SHP77 treated with DMSO at 0.1 percent for 48 hours (cell line): ENCODE measurements at places on chromosomes 5 and 9.

GRCh38 chr5:148147415-148147814 is 20.9 kb upstream of the SPINK14 start:
- no peak for DNase-seq

- DNase-seq, result no peak
Measured at GRCh38 chr5:390623-391491, 52.1 kb upstream of the EXOC3 start.

DNA sequence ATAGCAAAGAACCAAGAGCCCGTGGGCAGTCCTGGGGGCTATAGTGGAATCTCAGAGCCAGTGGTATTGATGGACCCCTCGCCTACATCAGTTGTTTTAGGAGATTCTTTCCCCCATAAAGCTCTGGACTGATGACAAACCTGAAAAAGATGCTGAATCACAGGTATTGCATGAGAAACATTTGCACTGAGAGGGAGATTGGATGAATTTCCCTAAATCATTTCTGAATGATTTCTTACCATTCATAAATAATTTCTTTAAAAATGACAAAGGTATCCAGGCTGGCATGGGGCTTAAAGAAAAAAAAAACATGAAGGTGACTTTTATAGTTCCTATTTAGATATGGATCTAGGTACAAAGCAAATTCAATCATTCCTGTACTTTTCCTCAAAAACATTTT is 54.0 kb upstream of the SLIT3 start:
- DNase-seq, result no peak

DNA sequence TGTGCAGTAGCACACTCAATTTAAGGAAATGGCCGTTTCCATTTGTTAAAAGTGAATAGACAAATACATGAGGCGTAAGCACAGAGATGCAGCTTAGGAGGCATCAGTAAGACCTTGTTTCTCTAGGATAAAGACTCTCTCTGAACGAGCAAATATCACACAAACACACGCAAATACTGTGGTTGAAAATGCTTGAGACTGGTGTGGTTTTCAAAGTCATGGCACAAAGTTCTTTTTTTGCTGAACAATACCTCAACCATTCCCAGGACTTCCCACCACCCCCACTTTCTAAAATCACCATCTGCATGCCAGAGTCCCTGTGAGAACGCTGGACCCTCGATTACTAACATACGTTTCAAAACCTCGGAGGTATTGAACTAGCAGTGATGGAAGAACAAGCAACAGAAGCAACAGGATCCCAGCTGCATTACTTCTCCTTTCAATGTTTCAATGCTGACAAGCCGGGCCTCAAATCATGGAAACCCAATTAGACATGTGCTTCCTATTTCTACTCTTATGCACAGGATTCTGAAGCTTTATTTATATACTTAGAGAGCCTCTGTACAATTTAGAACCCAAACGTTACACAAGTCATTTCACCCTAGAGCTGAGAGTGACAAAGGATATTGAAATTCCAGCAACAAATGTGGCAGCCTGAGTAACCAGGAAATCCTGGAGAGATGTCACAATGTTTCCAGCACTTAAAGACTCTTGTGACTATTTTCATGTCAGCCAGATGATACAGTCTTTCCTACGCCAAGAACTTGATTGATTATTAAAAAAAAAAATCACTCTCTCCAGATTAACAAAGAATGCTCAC is 63.9 kb downstream of the CDC14B start:
- DNase-seq, result no peak

- DNase-seq, result no peak
Measured at GRCh38 chr9:89080193-89080592, 88.9 kb downstream of the S1PR3 start.

GRCh38 chr5:167934551-167934971 is 356.9 kb upstream of the WWC1 start:
- DNase-seq, result no peak

DNA sequence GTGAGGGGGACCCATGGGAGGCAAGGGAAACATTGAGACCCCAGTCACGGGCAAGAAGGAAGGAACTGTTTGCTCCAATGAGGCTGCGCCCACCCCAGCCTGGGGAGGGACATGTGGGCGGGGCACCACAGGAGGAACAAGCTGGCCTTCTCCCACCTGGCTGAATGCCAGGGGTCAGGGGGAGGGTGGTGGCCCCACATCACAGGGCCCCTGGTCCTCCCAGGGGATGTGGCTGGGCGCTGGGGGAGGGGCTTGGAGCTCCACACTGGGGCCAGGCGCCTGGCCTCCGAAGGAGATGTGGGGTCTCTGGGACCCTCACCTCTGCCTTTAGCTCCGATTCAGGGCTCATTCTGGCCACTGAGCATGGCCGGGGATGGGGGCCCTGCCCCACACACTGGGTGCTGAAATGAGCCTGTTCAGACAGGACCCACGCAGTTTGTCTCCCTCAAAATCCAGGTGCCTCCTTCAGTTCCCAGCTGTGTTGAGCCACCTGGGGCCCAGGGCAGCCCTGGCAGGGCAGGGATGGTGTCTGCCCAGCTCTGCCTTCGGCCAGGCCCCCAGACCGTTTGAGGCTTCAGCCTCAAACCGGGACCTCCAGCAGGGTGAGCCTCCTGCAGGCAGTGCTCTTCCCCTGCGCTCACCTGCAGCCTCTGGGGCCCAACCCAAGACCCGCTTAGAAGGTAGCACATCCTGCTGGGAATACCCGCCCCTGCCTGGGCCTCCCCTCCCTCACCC is 33.2 kb upstream of the NOTCH1 start:
- no peak for DNase-seq

DNA sequence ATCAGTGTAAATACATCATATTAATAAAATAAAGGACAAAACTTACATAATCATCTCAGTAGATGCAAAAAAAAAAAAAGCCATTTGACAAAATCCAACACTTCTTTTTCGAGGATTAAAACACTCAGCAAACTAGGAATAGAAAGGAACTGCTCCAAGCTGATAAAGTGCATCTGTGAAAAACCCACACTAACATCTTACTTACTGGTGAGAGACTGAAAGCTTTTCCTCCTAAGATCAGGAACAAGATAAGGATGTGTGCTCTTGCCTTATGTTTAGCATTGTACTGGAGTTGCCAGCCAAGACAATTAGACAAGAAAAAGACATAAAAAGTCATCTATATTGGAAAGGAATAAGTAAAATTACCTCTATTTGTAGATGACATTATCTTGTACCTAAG is 120.2 kb upstream of the SAP30L start:
- DNase-seq, result no peak

DNA sequence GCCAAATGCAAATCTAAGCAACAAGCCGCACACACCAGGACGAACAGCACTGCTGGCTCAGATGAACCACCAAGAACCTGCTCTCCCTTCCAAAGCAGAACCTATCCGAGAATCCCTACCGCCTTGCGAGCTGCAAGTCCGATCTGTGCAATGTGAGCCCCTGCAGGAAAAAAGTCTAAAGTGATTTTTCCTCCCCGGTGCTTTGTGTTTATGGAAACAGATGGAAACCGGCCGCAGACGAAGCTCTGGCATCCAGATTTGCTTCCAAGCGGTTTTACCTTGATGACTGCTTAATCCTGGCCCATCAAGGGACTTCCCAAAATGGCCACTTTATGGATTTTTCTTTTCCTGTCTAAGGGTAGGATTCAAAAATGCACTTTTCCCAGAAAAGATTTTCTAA is 112.5 kb downstream of the VAV2 start:
- DNase-seq, result no peak

GRCh38 chr9:136012651-136013050 is 51.5 kb upstream of the UBAC1 start:
- DNase-seq, result no peak

- no peak for DNase-seq
Measured at GRCh38 chr9:77177894-77178794, 810 bp downstream of the VPS13A start.

DNA sequence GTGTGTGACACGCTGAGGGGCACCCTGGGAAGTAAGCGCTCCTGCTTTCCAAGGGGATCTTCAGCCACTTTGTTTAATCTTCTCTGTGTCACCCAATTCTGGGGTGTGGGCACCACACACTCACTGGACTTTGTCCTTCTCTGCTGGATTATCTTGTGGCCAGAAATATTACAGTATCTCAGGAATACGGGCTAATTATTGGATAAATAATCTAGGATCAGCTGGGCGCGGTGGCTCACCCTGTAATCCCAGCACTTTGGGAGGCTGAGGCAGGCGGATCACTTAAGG is 50.9 kb downstream of the COL5A1 start:
- DNase-seq, result no peak

GRCh38 chr9:122389799-122390481 is 19.1 kb downstream of the PTGS1 start:
- no peak for DNase-seq

DNA sequence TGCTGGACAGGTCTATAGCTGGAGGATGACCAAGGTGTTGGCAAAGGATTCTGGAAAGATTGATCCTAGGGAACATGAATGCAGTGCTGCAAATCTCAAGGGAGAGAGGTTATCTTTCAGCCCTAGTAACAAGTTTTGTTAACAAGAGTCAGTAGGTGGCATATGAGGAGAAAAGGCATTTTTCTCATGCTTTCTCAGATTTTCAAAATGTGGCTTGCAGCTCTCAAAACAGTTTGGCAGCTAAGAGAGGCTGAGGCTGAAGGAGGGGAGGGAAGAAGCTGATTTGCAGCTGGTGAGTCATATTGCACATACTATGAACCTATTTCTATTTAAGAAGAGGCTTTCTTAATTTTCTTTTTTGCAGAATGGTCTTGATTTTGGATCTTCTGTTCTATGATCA is 64.3 kb upstream of the PCA3 start:
- DNase-seq, result no peak

GRCh38 chr9:3136686-3137346 is 292.9 kb upstream of the PUM3 start:
- DNase-seq, result no peak

GRCh38 chr9:3956899-3957298 is 343.0 kb downstream of the GLIS3 start:
- DNase-seq, result no peak

GRCh38 chr5:131825404-131826013 is 28.7 kb upstream of the FNIP1 start:
- DNase-seq, result no peak

GRCh38 chr5:88785746-88786565 is 97.0 kb downstream of the MEF2C start:
- DNase-seq, result peak; percentile 15

DNA sequence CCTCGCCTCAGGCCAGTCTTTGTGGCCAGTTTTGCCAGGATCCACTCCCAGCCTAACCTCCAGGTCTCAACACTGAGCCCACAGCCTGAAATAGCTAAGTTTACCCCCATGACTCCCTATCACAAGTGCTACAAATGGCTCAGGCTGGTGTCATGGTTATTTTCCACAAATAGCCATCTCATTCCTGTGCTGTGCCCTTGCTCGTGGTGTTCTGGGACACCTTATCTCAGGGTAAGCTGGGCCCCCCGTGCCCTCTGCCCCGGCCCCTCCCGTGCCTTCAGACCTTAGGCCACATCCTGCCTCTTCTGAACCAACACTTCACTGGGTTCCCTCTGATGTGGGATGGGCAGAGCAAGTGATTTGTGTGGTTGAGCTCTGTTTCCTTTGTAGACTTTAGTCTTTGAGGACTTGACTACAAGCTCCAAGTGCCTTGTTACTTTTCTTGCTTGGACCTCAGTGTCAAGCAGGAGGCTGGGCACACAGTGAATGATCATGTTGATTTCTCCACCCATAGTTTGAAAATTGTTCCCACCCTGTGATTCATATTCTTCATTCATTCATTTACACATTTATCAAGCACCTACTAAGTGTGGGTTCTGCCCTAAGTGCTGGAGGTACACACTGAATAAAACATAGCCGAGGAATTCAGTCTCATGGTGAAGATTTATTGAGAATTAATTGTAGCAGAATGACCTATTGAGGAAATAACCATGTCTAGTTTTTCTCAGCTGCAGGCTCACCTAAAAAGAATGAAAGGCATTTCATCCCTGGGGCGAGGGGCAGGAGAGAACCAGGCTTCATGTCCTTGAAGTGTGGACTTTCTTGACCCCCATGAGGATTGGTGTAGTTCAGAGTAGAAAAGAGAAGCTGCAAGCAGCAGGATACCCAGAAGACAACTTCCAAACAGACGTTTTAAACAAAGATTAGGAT is 84.5 kb upstream of the CTNNA1 start:
- no peak for DNase-seq

- peak; percentile 22 for DNase-seq
Measured at GRCh38 chr5:122494109-122494508, 182.1 kb downstream of the SNCAIP start.

DNA sequence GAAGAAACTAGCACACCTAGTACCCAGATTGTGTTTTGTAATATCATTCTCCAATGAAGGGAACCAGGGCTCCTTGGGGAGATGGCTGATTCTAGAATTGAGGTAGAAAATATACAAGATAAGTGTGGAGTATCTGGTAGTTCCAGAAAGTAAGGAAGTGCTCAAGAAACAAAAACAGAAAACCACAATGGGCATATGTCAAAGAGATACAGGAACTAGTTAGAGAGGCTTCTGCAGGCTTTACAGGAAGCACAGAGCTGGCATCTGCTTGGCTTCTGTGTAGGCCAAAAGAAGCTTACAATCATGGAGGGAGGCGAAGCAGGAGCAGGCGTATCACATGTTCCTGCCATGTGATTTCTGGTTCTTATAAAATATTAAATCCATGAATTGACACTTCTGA is 105.7 kb upstream of the TMEM161B start:
- DNase-seq, result no peak

GRCh38 chr5:33409435-33410170 is 31.2 kb upstream of the TARS1 start:
- no peak for DNase-seq

DNA sequence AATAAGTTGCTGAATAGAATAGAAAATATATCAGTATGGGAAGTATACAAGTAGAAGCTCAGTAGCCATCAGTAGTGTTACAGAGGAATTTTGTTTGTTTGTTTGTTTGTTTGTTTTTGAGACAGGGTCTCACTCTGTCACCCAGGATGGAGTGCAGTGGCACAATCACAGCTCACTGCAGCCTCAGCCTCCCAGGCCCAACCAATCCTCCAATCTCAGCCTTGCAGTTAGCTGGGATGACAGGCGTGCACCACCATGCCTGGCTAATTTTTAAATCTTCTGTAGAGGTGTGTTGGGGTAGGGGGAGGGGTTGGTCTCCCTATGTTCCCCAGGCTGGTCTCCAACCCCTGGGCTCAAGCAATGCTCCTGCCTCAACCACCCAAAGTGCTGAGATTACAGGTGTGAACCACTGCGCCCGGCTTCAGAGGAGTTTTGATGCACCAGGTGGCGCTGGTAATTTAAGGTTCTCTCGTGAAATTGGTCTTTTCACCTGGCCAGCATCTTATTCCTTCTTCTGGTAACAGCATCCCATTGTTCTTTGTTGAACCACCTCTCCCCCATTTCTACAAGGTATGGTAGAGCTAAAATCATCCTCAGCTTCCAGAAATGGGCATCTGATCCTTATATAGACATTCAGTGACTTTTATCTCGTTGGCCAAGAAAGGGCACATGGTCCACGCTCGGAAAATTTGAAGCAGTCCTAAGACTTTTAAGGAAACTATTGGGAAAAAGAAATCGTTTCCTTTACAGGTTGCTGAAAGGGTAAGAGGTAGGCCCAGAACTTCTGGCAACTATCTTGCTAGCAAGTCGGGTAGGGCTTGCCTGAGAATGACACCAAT is 157.1 kb downstream of the ARRDC3 start:
- DNase-seq, result no peak
